ENCODE measurements at places on chromosomes 12 and 14.

DNA sequence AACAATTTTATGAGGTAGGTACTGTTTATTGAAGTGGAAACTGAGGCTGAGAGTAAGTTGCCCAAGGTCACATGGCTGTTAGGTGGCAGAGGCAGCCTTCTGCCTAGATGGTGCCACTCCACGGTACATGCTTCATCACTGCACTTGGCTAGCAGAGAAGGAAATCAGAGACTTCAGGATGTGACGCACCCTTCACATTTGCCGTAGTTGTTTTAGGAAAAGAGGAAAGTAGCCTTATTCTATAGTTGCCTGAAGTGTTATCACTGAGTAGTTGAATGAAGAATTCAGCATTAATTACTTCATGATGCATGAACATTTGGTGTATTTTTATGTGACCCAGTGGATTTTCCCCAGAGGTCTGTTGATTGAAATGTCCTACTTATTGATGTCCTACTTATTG, 55.7 kb downstream of the ERC1 start:
- DNase-seq = no peak

DNA sequence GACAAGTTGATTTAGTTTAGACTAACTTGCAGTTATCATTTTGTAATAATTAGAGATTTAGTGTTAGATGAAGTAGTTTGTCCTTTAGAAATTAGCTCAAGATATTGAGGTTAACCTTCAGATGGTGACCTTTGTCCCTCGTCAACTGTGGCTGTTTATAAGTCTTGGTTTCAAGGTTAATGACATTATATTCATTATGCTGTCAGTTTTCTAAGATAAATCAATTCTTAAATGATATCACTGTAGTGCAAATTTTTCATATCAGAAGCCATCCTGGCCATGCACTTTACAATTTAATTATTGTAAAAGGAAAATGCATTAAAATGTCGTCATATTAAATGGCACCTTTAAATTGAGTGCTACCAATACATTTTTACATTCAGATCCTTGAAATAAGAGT, 19.6 kb upstream of the PPFIA2 start:
- DNase-seq = no peak

DNA sequence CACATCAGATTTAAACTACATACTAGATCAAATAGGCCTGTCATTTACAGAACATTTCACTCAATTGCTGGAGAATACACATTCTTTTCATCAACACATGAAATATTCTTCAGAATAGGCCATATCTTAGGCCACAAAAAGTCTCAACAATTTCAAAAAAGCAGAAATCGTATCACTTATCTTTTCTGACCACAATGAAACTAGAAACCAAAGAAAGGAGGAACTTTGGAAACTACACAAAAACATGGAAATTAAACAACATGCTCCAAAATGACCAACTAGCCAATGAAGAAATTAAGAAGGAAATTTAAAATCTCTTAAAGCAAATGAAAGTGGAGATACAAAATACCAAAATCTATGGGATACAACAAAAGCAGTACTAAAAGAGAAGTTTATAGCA, 35.1 kb downstream of the PARP11 start:
- DNase-seq = no peak

DNA sequence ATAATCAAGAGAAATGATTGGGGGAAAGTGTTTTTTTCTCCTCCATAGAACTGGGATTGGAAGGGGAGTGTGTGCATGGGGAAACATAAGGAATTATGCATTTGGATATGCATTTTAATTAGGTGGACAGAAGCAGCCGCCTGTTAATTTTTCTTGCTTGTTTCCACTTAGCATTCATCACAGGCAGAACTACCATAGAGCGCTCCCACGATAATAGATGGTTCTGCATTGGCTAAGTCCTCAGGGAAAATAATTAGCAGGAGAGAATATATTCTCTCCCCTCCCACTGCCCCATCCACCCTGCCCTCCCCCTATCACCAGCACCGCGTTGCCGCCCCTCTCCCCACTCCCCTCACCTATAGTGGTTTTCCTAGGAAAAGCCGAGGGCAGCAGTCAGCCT, 11.4 kb downstream of the DPF3 start:
- DNase-seq = no peak

GRCh38 chr12:95462081-95462480, 11.9 kb upstream of the METAP2 start:
- no peak for DNase-seq

DNA sequence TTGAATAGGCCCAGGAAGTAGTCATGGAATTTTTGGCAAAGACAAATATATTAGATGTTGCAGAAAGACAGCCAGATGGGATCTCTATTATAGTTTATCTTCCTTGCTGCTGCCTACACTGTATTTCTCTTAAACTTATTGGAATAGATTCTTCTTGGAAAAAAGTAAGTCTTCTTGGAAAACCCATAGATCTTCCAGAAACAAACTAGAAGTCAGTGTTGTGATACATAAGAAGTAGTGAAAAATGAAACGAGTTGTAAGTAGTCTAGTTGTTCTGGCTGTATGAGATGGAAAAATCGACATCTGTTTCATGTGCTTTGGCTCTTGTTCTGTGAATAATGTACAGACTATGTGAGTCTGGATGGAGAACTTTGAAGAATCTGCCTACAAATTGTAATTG, 29.0 kb downstream of the GLIPR1L2 start:
- DNase-seq = no peak

GRCh38 chr12:38744041-38744440, 161.3 kb downstream of the CPNE8 start:
- no peak for DNase-seq

All from stimulated activated effector memory CD8-positive, alpha-beta T cell treated with anti-CD3 and anti-CD28 coated beads, Interleukin-12 subunit alpha, Interleukin-12 subunit beta, amount 100 ng/mL, for 72 hours (primary cell).